ENCODE measurements at places on chromosomes 3 and 15. TPM values are rescaled to one million over a fixed set of nuclear protein-coding genes. Genes with fewer than 3 reads are reported as not detected.

CD96 gene
- not detected for total RNA-seq

DNA sequence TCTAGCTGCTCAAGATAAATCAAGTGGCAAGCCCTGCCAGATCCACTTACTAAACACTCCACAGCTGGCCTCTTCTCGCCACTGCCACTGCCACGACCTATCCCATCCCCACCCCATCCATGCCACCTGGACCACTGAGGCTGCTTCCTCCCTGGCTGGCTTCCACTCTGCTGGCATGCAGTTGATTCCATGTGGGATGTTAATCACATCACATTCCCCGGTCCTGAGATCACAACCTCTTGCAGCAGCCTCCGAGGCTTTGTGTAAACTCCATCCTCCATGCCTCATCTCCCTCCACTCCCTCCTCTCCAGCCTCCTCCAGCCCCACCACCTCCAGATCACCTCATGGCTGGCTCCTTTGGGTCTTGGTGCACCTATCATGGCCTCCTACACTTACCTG lies 7.7 kb downstream of the NCKIPSD start:
- no peak for DNase-seq

GOLGA8R gene
- total RNA-seq: 0.31 TPM

GOLGA8G gene
- total RNA-seq: not detected

DNA sequence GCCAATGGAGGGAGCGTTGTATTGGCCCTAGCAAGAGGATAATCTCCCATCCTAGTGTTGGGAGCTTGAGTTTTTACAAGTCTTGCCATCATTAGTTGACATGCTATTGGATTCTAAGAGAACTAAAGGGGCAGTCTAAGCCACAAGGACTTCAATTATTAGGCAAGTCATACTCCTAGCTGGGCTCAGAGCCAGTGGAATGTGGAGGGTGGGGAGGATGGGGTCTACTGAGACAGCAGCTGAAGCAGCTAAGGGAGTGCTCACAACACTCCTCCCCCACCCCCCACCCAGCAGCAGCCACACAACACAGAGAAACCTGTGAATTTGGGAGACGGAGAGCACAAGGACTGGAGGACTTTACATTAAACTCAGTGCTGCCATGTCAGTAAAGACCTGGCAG lies 27.9 kb downstream of the FRG2C start:
- no peak for DNase-seq
